ENCODE measurements at places on chromosomes 1 and 21.

DNA sequence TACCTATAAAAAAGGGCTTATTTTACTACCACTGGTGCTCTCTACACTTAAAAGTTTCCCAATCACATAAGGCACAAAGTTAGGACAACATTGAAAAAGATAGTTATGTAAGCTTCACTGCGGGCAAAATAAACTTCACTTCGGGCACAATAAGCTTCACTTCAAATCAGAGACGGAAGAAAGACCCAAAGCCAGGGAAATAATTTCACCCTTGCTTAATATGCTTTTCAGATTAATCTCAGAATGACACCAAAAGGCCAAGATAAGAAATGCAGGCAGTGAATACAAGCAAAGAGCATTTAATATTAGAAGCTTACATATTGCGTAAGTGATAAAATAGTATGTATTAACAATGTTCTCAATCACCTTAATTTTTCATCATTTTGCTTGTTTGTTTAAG, 444.2 kb downstream of the SETD4 start:
- DNase-seq, result no peak

DNA sequence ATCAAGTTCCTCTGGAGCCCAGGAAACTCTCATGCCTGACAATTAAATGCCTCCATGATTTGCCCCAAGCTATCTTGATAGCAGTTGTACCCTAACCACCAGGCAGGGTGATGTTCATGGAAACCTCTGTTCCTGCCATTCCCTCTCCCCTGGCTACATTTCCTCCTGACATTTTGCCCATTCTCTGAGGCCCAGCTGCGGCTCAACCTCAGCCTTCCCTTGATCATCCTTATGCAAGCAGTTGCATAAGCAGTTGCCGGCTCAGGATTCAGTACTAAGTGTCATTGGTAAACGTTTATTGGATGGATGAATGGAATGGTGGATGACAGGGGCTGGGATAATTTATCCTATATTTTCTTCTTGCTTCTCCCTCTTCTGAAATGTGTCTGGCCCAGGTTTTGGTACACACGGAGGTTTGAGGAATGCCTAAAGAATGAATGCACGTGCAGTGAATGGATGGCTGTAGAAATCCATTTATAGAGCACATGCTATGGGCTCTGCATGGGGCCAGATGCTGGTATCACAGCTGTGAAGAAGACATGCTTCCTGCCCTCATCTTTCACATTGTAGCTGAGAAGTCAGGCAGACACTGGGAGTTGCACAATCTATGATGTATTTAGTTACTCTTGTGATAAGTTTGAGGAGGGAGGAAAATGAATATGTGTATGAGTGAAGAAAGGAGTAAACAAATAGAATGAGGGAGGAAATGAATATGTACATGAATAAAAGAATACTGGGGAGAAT, 261.8 kb downstream of the FOXD2 start:
- DNase-seq, result no peak

DNA sequence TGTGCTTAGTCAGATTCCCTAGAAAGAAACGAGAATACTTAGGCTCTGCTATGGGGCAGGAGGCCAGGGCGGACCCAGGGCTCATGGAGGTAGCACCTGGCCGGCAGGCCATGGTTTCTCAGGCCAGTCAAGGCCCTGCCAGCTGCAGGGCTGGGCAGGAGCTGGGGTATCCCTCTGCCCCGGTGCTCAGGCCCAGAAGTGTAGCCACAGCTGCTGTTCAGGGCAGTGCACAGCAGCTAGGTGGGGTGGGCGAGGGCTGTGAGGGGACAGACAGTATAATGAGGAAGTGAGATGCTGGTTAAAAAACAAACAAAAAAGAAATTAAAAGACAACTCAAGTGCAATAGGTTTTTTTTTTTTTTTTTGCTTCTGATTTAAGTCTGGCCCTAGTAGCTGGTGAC, 34.0 kb upstream of the EDN2 start:
- no peak for DNase-seq

DNA sequence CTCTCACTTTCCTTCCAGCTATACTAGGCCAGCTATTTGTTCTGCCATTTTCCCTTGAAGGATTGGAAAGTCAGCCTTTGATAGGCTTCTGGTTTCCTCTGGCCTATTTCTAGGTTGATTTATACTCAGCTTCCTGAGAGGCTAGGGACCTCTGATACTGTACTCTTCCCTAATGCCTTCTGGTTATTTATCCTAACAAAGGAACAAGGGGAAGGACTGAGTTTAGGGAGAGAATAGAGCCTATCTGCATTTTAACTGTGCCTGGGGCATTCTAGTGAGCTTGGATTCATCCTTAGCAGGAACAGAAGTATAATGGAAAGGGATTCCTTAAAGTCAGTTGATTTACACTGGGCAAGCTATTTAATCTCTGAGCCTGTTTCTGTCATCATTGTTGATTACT, 11.8 kb upstream of the TMEM39B start:
- DNase-seq, result no peak

- DNase-seq, result no peak
Measured at GRCh38 chr1:84376000-84376910, 22.0 kb upstream of the DNASE2B start.

DNA sequence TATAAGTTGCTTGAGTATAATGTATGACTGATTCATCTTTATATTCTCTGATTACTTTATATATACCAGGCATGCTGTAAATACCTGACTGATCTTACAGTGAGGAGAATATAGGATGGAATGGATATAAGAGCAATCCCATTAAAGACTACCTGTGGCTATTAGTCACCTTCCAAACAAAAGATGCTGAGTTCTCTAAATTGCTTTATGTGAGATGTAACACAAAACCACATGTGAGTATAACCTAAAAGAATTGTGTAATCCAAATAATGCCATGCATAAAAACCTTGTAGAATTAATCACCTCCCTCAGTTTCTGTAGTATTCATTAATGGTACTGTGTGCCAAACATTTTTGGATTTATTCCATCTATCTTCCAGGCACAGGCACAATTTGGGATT, 134.6 kb upstream of the LRRC7 start:
- no peak for DNase-seq
